Thyroid gland (tissue), 4 donors: ENCODE measurements at places on chromosomes 3 and 15.

DNA sequence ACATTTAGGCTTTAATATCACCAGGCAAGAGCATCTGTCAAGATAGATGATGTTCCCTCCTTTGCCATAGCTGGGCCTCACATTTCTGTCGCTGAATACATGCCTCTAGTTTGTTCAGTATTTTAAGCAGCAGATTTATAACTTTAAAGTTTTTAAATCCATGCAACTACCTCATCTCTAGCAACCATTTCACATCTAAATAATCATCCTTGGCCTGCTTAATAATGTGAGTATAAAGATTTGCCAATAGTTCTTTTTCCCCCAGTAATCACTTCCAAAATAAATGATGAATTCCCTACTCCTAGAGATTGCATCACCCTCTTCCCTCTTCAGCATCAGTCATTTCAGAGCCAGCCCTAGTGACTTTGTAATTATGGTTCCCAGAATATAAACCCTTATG, 36.2 kb upstream of the FILIP1L start:
- DNase-seq: no peak

- no peak for DNase-seq
These were observed 122.1 kb downstream of the MCTP2 start for GRCh38 chr15:94353488-94353820.

DNA sequence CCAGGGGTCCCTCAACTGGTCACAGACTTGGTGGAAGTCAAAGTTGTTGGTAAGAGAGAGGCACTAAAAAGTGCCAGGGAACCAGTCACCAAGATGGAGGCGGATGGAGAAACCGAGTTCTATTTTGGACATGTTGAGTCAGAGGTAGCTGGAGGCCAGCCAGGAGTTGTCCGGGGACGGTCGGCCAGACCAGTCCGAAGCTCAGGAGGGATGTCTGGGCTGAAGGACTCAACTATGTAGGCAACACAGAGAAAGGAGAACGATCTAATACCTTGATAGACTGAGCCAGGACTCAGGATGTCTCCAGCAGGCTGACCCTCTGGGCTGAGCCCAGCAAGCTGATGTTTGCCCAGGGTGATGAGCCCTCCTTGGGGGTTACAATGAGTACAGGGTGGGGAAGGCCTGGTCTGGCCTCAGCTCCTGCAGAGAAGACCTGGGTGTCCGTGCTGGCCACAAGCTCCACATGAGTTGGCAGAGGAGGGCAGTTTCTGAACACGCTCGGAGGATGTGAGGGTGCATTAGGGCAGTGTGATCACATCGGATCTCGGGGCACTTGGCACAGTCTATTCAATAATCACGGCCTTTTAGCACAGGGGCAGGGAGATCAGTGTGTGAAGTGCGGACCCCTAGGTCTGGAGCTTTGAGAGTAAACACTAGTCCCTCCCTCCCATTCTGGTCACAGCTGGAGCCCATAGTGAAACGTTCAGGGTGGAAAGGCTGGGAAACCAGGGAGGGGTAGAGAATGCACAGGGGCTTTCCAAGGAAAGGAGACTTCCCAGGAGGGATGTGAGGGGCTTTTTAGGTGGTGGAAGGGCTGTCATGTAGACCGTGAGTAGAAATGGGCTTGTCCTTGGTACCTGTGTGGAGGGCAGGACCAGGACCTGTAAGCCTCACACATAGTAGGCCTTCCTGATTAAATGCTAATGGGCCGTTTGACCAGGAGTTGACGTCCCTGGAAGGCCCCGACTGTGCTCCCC, 111.9 kb downstream of the ETFA start:
- DNase-seq: no peak

- peak; percentile 28 for DNase-seq
These were observed 47.4 kb downstream of the UACA start for GRCh38 chr15:70715840-70716485.

- DNase-seq: no peak
These were observed 131.8 kb upstream of the MCTP2 start for GRCh38 chr15:94099574-94099960.
